ENCODE measurements at places on chromosomes 11 and 22.

DNA sequence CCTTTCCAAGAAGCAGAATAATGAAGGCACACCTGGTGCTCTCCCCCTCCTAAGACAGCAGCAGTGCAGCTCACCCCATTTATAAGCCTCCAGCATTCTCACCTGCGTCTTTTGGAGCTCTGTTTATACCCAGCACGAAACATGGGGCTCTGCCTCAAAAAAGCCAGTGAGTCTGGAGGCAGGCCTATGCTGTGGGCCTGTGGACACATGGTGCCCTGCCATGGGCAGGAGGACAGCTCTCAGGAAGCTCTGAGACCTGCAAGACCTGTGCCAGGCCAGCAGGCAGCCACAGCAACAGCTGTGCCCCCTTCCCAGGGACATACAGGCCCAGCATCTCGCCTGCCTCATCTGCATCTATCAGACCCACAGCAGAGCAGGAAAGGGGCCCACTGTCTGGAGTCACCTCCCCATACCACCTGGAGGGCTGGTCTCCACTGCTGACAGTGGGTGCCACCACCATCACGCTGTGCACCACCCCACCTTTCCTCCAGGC is 64.2 kb downstream of the DGCR2 start:
- DNase-seq, result no peak

GRCh38 chr11:44017443-44018126 is 30.2 kb upstream of the ACCSL start:
- no peak for DNase-seq

DNA sequence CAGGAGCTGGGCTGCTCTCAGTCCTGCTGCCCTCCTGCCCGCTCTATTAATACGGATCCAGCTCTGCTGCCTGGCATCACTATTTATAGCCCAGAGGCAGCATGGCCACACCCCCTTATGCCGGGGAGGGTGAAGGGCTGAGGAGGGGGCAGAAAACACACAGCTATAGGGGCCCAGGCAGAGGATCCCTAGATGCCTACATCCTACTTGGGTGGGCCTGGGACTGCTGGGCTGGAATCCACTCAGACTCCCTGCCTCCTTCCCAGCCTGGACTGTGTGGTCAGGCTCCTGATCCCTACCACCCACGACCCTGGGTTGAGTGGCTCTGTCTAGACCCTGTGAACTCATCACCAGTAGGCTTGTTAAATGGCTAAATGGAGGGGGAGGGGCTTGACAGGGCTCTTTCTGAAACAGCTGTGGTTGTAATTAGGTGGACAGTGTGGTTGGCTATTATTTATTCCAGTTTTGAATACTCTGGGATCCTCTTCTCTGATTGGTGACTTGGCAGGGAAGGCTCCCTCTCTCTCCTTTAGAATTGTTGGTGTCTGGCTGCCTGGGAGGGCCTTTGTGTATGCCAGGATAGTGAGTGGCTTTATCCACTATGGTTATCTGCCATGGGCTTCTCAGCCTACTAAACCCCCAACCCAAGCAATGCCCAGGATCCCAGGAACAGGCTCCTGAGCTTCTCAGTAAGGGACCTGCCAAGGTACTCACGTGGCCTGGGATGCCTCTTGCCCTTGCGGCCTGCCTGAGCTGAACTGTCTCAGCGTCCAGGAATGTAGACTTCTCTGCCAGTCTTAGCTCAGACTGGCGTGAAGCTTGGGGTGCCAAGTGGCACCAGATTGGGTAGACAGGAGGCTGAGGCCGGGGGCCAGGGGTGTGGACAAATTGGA is 15.2 kb downstream of the PHLDB1 start:
- DNase-seq, result no peak

- no peak for DNase-seq
These were observed 18.1 kb downstream of the TSKU start for GRCh38 chr11:76801225-76801624.

All from thymus (tissue), 14 donors.